ENCODE measurements at places on chromosomes 3 and 15. TPM values are rescaled to one million over a fixed set of nuclear protein-coding genes. Genes with fewer than 3 reads are reported as not detected.

SGO1 gene
- 13.7 TPM for total RNA-seq

GOLGA8T gene
- 1.6 TPM for total RNA-seq

COL6A5 gene
- total RNA-seq, result not detected

MST1R gene
- 6.1 TPM for total RNA-seq

TPM1 gene
- total RNA-seq, result 382 TPM

ASB7 gene
- total RNA-seq, result 11.8 TPM

CHRM5 gene
- 0.06 TPM for total RNA-seq

SPTSSB gene
- total RNA-seq, result not detected

CACNA2D3 gene
- total RNA-seq, result 0.15 TPM

TMEM45A gene
- total RNA-seq, result 1.9 TPM

IGDCC3 gene
- 0.10 TPM for total RNA-seq

FANCD2OS gene
- not detected for total RNA-seq

HTR3C gene
- not detected for total RNA-seq

AADACL2 gene
- not detected for total RNA-seq

SH3GL3 gene
- total RNA-seq, result 0.25 TPM

CAND2 gene
- total RNA-seq, result 0.37 TPM

UTS2B gene
- not detected for total RNA-seq

PLSCR5 gene
- not detected for total RNA-seq

STAC gene
- 1.9 TPM for total RNA-seq

TRIM42 gene
- not detected for total RNA-seq

PRKCD gene
- total RNA-seq, result 52.5 TPM

CYP8B1 gene
- not detected for total RNA-seq

Measured in A549 treated with AZD2906 at 1 μM for 4 hours (cell line).